Activated naive CD4-positive, alpha-beta T cell treated with anti-CD3 and anti-CD28 coated beads, Interleukin-2, amount 10 ng/mL, durations not matched to agents 5 hours and 36 hours (primary cell): ENCODE measurements at places on chromosomes 2 and 18. TPM values are rescaled to one million over a fixed set of nuclear protein-coding genes. Genes with fewer than 3 reads are reported as not detected.

Gene STK39
- total RNA-seq: 26.6 TPM

Gene DRC1
- total RNA-seq: not detected

Gene ERMN
- 3.5 TPM for total RNA-seq

Gene CRYBA2
- not detected for total RNA-seq

Gene PDE11A
- total RNA-seq: not detected

Gene ZEB2
- total RNA-seq: 1.4 TPM

Gene TMEM169
- 3.0 TPM for total RNA-seq

Gene COL3A1
- total RNA-seq: not detected

Gene DUSP19
- total RNA-seq: 0.73 TPM

Gene INHBB
- not detected for total RNA-seq
